ENCODE measurements at places on chromosomes 13 and 19.
A peak's percentile ranks its signal among the peaks of the same experiment; 100 is the strongest.

DNA sequence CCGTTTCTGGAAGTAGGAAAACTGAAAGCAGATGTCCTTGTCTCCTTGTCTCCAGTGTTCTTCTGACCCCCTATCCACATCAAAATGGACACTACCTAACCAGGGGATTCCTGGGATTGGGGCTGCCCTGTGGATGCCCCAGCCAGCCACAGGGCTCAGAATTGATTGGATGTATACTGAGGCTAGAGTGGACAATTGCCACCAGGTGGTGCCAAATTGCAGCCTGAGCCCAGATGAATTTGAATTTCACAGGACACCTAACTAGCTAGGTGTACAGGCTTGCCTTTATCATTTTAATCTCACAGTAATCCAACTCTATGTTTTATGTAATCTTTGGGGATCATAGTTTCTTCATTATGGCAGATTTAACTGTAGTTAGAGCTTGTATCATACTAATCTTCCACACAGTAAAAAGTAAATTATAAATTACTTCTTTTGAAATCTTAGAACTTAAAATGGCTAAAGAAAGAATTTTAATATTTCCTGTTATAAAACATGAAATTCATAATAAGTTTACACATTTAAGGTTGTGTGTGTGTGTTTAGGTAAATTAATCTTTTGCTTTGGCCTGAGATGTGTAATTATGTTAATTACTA is 58.0 kb downstream of the PIBF1 start:
- DNase-seq, result peak; percentile 3

DNA sequence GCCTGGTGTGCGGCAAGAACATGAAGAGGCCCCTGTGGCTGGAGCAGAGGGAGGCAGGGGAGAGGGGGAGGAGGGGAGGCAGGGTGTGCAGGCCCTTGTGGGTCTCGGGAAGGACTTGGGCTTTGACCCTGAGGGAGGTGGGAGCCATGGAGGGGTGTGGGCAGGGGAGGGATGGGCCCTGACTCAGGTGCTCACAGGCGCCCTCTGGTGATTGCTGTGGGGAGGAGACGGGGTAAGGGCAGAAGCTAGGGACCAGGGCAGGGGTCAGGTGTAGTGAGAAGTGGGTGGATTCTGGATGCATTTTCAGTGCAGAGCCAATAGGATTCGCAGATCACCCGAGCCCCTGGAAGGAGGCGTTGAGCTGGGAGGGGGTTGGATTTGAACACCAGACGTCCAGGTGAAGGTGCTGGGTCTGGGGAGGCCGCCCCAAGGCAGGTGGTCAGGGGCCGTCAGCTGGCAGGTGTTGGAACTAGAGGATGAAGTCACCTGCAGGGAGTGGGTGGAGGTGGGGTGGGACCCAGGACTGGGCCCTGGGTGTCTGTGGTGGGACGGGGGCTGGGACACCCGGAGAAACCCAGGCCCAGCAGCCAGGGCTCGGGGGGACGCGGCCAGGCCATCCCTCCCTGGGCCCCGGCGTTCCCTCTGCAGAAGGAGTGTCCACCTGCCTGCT is 185.4 kb downstream of the KDM4B start:
- no peak for DNase-seq

DNA sequence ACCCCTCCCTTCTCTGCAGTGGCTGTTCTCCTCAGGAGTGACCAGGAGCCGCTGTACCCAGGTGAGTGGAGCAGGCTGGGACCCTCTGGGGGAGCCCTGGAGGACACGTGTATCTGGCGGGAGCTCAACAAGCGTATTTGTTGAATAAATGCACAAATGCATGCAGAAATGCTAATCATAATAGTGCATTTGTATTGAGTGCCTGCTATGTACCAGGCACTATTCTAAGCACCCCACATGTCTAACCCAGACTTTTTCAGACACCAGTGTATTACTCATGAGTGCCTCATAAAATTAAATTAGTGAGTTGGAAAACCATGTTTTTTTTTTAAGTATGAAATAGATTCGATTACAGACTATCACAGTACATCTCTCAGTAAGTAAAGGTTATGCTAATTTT is 7.9 kb downstream of the HPN start:
- DNase-seq, result no peak

DNA sequence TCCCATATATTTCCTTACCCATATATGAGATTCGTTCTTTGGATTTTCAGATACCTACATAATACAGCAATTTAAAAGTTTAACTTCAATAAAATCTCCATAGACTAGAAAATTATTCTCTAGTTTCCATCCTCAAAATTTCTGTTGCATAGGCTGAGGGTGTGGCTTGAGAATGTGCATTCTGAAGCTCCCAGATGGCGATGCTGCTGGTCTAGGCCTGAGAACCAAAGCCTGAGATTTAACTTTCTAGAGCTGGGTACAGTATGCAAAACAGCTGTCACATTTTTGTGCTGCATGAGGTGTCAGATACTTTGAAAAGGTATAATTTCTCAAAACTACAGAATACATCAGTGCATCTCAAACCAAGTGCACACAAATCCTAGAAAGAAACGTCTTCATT is 42.7 kb downstream of the MPHOSPH8 start:
- DNase-seq, result no peak

GRCh38 chr19:46976845-46977320 is 42.8 kb upstream of the NPAS1 start:
- no peak for DNase-seq

- DNase-seq, result no peak
Measured at GRCh38 chr13:25237083-25237482, 50.2 kb downstream of the MTMR6 start.

GRCh38 chr19:55277494-55277893 is 2.4 kb downstream of the HSPBP1 start:
- no peak for DNase-seq

DNA sequence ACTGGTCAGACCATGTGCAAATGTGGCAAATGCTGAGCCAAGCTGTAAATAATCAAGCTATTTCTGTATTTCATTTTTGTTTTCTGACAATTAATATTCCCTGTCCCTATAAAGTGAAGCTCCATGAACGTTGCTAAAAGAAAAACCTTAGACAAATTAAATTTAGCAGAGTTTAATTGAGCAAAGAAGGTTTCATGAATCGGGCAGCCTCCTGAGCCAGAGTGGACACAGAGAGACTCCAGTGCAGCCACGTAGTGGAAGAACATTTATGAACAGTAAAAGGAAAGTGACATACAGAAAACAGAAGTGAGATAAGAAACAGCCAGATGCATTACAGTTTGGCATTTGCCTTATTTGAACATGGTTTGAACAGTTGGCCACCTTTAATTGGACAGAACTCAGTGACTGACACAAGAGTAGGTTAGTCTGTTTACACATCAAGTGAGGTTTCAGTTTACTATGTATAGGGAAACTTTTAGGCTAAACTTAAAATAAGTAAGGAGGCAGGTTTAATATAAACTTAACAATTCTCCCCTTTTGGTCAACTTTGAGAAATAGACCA is 69.7 kb downstream of the UFM1 start:
- DNase-seq, result peak; percentile 44

DNA sequence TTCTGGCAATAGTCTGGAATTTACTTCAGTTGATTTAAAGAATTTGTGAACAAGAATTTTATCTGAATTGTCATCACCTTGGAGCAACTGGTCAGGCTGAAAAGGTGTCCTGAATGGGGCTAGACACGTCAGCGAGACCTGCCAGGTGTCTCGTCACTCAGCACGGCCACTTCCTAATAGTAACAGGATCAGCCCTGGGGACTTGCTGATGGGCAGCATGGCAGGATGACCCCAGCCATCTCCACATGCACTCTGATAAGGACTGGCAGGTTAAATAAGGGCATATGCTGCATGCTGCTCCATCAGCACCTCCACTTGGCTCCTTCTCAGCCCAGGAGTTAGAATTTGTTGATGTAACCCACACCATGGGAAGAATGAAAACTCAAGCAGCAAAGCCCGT is 224.2 kb downstream of the FOXO1 start:
- no peak for DNase-seq

GRCh38 chr19:3618144-3618810 is 8.3 kb downstream of the CACTIN start:
- no peak for DNase-seq

DNA sequence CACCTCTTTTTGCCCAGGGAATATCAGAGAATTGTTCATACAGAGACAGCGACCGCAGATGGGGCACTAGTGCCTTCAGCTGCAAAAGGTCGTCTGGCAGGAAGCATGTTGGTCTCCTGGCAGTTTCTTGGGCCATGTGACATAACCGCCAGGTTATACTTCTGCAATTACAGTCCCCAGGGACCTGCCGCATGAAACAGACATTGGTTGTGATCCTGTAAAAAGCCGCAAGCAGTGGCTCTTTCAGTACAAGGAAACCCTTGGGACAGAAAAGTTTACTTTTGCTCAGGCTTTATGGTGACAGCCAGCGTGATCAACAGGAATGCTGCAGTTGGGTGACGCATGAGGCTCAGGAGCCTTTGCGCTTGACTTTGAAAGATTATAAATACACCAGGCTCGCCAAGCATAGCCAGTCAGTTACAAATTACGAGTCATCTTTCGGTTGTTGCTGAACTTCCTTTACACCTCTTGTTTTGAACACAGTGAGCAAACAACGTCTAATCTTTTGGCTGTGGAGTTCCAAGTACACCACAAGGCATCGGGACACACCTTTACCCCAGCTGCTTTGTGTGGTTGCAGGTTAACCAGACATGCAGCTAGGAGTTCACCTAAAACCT is 50.5 kb upstream of the UBE2L5 start:
- DNase-seq, result peak; percentile 92

GRCh38 chr19:45010306-45010705 is 9.0 kb downstream of the RELB start:
- no peak for DNase-seq

DNA sequence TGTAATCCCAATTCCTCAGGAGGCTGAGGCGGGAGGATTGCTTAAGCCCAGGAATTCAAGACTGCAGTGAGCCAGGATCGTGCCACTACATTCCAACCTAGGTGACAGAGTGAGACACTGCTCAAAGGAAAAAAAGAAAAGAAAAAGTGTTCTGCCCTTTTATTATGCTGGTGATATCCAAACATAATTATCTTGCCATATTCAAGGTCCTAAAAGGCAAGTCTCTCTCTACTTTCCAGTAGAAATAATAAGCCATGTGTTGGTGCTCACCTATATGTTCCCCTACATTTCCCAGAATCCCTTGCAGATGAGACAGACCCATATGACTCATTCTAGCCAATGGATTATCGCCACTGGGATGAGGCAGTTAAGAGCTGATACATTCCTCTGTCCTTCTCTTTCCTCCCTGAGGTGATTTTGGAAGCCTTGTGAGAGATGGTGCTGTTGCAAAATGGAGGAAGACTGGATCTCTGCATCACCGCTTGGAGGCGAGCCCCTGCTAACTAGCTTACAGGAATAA is 58.3 kb upstream of the MRI1 start:
- DNase-seq, result no peak

DNA sequence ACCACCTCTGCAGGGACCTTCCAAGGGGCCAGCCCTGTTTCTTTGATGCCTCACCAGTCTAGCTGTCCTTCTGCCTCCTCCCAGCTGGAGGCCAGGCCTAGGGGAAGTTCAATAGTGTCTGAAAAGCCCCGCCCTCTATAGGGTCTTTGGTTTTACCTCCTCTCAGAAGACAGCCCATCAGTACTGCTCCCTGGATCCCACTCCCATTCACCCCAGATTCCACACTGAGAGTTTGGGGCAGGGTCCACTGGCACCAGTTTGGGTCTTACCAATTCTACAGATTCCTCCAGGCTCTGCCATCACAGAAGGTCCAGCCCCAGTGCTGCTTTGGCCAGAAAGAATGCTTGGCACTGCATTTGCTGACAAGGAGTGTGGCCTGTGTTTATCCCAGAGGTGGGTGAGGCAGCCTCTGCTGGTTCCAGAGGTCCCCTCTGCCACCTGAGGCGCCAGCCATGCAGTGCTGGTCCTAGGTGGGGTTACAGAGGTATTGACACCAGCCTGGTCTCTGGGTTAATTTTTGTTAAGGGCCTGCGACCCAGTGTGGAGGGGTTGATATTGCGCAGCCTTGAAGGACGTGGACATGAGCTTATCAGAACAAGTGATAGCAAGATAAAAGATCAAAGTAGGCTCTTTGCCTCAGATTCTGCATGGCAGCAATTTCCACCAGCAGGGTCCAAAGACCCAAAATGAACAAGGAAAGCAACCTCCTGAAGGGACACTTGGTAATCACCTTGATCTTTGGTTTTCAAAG is 41.4 kb upstream of the IGSF23 start:
- DNase-seq, result no peak

DNA sequence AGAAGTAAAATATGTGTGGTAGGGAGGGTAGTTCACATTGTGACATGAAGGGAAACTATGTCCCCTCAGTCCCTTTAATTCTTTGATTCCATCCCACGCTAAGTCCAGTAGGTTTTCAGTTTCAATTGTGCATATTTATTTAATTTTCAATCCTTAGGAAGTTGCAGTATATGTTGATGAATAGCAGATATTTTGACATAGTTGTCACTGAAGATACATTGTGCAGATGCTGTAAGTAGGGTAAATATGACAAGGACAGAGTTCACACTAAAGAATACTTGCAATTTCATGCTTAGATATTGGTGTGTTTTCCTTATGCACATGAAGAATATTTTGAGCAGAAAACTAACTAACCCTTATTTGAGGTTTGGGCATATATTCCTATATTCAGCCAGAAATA is 595.4 kb upstream of the MIR17HG start:
- DNase-seq, result no peak

DNA sequence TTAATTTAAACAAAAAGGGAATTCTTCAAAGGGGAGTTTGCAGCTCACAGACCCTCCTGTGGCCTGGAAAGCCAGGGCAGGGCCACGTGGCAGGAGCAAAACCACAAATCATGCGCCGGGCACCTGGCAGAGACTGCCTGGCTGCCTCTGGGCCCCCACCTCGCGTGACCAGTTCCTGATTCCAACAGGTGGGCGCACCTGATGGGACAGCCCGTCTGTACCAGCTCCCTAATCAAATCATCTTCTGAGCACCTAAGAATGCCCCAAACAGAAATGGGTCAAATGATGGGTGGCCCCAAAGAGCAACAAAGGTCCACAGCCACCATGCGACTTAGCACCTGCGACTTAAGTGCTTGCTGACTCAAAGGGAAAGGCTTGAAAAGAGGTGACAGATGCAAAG is 9.2 kb downstream of the TMTC4 start:
- DNase-seq, result no peak

GRCh38 chr13:67023130-67023876 is 206.8 kb downstream of the PCDH9 start:
- no peak for DNase-seq

DNA sequence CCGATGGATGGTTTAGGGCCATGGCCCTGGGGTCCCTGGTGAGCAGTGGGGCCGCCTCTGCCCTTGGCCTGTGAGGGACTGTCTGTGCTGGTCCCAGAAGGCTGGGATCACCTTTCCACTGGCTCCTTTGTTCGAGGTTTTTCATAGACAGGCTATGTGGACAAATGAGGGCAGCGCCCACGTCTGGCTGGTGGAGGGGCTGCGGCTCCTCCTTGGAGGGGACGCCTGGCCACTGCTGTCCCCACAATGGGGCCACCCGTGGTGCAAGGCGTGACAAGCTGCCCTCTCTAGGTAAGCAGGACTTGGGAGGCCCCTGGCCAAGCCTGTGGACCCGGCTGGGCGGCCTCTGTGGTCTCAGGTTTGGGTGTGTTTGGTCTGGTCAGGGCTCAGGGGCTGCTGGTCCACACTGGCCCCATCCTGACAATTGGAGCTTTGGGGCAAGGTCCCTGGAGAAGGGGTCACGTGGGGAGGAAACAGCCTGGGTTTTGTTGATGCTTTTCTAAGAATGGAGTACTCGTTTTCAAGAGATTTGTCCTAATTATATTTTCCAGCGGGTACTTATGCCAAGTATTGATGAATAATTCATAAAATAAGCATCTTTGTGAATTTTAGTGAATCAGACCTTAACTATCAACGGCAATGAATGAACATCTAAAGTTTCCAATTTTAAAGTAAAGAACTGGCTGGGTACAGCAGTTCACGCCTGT is 33.3 kb downstream of the MCF2L start:
- no peak for DNase-seq
